Fibroblast of mammary gland (primary cell): ENCODE measurements at places on chromosomes 3 and 15.

DNA sequence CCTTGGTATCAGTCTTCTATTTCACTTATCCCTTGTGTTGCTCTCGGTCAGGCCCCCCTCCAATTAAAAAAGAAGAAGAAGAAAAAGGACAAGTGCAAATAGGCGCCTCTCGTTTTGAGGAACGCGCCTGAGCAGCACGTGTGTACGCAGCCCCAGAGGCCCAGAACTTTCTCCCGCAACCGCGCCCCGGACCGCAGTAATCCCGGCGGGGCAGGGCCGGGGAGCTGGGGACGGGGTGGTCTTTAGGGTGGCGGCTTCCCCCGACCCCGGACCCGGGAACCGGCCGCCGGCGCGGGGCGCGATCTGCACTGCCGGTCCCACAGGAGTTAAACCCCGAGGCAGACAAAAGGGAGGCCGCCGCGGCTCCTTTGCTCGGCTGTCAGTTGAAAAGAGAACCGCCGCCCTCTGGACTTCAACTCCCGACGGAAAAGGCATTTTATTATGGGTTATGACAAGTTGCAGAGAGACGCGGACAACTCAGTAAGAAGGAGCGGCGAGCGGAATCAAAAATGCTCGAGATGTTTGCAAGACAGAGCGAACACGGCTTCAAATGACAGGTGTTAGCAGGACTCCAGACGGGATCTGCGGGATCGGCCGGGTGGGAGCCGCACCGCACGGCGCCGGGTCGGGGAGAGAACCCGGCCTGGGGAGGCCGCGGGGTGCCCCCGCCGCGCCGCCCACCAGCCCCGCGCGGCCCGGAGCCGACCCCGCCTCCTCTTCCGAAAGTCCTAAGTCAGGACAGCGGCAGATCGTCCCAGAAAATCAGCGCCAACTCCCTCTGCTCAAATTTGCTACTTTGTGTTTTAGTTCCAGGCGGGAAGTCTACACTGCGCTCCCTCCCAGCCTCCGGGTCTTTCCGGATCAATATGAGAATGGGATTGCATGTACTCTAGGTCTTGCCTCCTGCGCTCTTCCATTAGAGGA, 79.0 kb downstream of the NR2F2 start:
- DNase-seq, result no peak

DNA sequence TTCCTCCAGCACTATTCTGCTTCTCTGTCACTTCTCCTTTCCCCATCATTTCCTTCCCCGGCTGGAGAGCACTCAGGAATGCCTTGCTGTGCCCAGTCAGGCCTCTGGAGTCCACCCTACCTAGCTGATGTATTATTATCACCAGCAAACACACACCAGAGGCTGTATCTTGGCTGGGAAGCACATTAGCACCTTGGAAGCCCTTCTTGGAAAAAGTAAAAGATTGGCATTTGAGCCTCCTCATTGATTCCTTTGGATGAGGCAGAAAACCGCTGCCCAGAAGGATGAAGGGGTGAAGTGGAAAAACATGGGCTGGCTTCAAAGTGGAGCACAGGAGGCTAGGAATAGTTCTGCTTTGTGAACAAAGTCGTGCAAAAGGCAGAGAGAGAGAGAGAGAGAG, 244.3 kb downstream of the RPLP1 start:
- DNase-seq, result no peak

- DNase-seq, result no peak
Measured at GRCh38 chr3:115254492-115255196, 107.6 kb upstream of the ZBTB20 start.

DNA sequence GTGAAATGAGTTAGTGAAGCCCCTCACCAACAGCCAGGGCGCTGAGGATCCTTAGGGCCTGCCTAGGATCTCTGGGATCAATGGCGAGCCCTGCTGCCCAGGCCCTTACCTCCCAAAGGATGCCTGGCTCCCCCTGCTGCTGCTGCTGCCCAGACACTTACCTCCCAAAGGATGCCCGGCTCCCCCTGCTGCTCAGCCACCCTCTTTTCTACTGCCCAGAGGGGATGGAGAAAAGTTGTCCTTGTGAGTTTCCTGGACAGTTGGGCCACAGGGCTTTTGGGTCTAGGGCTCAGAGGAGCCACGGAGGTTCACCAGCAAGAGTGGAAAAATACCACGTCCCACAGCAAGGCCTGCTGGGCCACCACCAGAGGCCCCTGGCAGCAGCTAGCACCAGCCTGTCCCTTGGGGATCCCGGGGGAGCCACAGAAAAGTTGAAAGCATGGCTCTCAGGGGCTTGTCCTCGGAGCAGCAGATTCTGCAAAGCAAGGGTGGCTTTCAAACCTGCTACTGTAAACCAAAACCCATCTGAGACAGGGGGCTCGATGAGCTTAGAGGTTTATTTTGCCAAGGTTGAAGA, 59.4 kb downstream of the SLC6A6 start:
- peak; percentile 69 for DNase-seq

- DNase-seq, result no peak
Measured at GRCh38 chr3:48344867-48345507, 11.5 kb upstream of the SPINK8 start.

GRCh38 chr3:164468055-164468454, 610.2 kb downstream of the SI start:
- DNase-seq, result no peak

GRCh38 chr3:78569804-78570203, 1198.0 kb downstream of the ROBO1 start:
- DNase-seq, result no peak

DNA sequence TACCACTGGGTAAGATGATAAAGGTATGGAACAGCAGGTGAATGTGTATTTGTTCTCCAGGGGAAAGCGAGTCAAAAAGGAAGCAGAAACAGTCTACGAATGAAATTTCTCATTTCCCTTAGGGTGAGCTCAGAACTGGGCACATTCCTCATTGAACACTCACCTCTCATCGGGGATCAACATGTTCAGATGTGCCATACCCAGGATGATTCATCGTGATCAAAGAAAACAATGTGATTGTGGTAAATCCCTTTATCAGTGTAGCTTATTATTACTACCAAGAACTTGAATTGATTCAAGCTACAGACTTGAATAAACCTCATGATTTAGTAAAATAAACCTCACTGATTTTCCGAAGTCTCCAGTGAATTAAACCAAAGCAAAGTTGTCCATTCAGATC, 72.1 kb downstream of the GJD2 start:
- peak; percentile 83 for DNase-seq

- no peak for DNase-seq
Measured at GRCh38 chr3:106827515-106828213, 549.6 kb upstream of the CCDC54 start.

DNA sequence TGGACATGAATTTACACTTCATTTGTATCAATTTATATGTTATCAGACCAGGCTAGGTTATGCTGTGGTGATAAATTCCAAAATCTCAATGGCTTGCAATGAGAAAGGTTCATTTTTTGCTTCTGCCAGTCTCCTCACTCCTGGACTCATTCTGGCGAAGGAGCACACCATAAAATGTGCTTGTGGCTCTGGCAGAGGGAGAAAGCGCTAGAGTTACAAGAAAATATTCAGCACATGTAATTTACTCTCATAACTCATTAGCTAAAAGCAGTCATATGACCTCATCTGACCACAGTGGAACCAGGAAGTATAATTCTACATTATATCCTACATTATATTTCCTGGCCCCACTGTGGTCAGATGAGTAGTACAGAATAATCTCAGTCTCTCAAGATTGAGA, 193.8 kb downstream of the BCHE start:
- peak; percentile 68 for DNase-seq

- DNase-seq, result no peak
Measured at GRCh38 chr15:77537006-77537405, 95.7 kb downstream of the LINGO1 start.

DNA sequence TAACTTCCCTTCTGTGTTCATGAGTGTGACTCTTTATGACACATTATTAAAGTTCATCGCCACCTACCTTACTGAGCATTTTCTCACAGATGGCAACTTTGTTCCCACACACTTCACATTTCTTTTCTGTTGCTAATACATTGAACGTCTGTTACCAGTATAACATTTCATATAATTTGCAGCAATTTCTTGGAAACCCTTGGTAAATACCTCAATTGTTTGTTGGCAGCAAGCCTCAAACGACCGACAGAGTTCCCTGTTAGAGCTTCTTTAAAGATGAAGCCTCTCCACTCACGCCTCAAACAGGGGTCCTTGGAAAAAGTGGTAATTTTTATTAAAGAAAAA, 3.2 kb upstream of the CHSY1 start:
- no peak for DNase-seq

DNA sequence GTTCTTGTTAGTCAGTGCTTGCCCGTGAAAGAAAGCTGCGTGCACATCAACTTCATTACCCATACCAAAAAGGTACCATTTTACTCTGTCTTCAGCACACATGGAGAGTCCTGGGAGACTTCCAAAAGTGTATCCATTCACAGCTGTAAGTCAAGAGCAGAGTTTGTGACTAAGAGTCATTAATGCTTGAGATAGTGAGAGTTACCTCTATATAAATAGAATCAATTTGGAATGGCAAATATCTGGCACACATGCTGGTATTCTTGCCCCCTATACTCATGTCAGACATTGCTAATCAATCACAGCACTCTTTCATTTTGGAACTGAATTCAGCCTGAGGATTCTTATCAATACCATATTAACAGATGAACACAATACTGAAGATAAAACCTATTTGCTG, 14.2 kb downstream of the CP start:
- peak; percentile 5 for DNase-seq

DNA sequence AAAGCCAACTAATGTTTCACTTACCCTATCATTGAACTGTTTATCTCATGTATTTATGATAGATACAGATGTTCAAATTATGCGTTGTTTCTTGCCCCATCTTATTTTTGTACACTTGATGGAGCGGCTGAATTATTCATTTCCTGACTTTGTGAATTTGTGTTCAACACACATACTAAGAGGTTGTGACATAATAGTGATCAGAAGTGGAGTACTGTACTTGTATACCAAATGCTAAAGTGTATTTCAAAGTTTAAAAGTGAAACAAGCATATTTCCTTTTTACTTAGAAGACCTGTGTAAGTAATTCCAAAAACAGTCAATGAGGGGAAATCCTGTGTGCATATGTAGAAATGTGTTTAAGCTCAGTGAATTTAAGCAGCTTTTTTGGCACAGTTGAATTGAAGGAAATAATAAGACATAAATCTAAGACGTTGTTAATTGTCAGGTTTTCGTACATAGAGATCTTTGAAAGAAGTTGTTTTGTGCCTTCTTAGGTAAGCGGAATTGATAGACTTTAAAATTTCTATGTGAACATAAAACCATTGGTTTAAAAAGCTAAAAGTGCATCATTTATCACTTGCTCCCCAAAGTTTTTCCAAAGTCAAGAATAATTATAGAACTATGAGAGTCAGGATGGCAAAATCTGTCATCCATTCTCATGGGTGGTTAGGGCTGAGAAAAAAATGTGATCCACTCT, 1.9 kb downstream of the NFKBIZ start:
- no peak for DNase-seq

GRCh38 chr3:58158442-58159153, 52.2 kb downstream of the DNASE1L3 start:
- DNase-seq, result no peak

DNA sequence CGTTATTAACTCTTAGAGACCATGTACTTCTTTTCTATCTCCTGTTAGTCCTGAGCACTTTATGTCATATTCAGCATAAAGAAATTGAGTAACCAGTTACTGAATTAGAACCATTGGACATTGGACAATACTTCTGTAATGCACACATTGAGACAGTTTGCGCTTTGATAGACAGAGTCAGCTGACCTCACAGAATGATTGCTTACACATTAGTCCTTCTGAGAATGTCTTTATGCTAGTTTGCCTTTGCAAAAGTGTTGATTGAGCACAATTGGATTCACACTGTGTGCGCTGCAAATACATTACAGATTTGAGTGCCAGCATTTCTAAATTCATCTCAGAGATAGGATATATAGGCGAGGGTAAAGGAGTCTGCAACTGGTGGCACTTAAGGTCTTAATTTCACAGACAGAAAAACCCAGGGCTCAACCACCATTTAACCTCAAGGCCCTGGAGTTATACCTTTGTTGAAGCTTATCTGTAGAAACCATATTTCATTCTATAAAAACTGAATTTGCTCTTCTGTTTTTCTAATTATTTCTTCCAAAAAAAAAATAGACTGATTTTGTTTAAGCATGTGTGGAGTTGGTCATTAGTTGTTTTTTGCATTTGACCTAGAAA, 3.8 kb downstream of the SERPINI1 start:
- no peak for DNase-seq

DNA sequence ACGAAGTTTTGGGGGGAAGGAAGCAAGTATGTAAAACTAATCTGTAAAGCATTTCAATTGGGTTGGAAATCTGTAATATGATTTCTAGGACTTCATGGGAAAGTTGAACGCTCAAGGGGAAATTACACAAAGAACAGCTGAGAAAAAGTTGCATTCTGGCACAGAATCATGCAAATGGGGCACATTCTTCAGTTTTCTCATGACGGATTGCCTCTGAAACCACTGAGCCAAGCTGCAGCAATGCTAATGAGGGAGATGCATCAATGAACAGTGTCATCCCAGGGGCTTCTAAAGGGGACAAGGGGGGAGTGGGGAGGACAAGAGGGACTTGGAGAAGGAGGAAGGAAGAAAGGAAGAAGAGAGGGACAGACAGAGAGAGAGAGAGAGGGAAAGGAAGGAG, 291.4 kb upstream of the ATP11B start:
- no peak for DNase-seq

DNA sequence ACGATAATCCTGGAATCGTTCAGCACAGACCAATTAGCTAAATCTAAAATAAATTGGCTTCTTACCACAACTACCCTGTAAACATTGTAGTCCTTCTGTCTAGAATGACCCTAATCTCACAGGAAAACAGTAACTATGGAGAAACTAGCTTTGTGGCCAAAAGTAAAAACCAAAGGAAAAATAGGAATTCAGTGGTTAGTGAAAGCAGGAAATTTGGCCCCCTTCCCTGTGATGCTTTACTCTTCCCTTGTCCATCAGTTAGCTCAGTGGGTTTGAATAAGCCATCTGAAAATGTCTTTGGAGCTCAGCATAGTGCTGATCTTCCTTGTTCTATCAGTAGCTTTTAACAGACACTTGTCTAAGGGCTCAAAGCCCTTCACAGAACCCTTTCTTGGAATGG, 1.6 kb downstream of the NMD3 start:
- peak; percentile 35 for DNase-seq

DNA sequence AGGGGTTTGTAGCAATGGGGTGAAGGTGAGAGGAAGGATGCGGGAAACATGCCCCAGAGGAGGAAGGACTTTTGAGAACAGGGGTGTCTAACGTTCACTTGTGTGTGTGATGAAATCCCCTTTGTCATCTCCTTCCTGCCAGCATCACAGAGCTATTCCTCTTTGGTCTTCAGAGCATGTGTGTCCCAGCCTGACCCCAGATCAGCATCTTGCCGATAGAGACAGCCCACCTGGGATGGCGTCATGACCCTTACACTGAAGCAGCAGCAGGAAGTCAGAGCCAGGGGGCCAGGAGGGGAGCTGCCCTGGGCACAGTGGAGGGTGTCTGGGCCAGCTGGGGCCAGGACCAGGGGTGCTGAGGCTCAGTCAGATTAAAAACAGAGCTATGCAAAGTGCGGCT, 29.9 kb upstream of the GRIP2 start:
- DNase-seq, result no peak

DNA sequence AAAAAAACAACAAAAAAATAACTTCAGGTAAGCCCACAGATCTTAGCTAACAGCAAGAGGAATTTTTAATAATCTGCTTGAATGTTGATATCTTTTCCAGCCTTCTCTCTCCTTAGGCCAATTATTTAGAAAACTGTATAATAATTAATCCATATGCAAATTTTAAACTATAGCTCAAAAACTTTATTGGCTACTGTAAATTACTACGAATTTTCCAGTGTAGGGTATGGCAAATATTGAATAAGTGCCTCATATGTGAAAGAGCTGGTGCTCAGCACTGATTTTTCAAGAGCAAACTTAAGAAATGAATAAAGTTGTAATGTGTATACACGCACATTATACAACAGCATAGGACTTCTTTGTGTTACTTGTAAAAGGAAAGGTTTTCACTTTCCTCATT, 123.0 kb downstream of the TFDP2 start:
- DNase-seq, result no peak
